ENCODE measurements at places on chromosomes 5 and 9.

GRCh38 chr5:75510836-75511434 lies 494 bp downstream of the CERT1 start:
- ATAC-seq = peak; percentile 68

- ATAC-seq = no peak
Measured at GRCh38 chr5:69300537-69301203, 31.9 kb downstream of the CCDC125 start.

- no peak for ATAC-seq
Measured at GRCh38 chr9:95399261-95399660, 81.8 kb upstream of the FANCC start.

DNA sequence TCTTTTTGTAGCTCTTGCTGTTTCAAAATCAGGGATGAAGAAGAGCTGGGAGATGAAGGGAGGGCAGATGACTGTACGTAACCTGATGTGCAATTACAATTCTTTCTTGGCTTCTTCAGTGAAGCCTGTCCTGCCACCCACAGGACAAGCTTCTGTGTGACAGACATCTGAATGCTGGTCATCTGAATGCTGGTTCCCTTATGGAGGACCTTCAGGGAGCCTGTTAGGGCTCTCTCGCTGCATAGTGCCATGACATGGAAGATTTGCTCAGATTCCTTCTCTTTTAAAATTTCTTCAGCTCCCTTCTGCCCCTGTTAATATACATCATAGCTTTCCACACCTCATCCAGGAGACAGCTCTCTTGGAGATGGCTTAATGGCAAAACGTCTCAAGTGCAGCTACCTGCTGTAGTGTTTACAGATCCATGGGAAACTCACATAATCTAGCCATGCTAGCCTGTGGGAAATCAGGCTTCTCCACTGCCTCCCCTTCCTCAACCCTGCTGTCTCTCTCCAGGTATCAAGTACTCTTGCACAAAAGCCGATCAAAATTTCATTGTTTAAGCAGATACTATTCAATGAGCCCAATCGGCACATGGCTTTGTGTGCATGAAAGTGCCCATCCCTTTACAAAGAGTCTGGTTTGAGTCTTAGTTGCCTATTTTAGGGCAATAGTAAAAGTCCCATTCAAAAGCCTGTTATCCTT lies 134.6 kb downstream of the RAB3C start:
- no peak for ATAC-seq

DNA sequence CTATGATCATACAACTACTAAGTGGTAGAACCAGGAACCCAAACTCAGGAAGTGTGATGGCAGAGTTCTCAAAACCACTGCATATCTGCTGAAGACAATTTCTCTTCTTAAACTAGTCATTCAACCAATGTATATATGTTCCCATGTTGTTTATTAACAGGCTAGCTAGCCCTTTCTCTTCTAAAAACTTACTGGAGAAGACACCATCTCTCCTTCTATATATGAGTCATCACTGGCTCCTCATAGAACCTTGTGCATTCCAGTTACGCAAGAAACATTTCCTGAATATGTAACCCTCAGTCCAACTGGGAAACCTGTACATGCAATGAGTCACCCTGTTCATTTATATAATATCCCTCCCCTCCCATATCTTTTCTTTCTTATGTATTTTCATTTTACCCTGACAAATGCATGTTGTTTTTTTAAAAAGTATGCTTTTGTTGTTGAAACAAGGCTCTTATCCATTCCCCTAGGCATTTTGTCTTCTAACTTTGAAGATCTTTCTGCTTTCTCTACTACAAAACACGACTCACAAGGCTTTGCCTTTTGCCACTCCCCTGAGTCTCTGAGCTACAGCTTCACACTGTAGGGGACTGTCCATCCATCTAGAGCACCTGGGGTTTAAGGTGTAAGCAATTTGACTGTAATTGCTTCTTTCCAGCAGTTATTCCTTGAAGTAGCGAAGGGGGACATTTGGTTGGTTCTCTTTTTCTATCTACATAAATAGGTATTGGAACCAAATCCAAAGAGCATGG lies 119.5 kb downstream of the ANXA1 start:
- no peak for ATAC-seq

GRCh38 chr5:103207011-103207410 lies 51.6 kb upstream of the MACIR start:
- no peak for ATAC-seq

- peak; percentile 62 for ATAC-seq
Measured at GRCh38 chr9:130039528-130040147, 3.4 kb downstream of the FNBP1 start.

GRCh38 chr5:883475-884181 lies 9.0 kb downstream of the BRD9 start:
- ATAC-seq = no peak

- no peak for ATAC-seq
Measured at GRCh38 chr5:113505181-113505580, 8.3 kb upstream of the YTHDC2 start.

- no peak for ATAC-seq
Measured at GRCh38 chr5:88808153-88808552, 74.8 kb downstream of the MEF2C start.

DNA sequence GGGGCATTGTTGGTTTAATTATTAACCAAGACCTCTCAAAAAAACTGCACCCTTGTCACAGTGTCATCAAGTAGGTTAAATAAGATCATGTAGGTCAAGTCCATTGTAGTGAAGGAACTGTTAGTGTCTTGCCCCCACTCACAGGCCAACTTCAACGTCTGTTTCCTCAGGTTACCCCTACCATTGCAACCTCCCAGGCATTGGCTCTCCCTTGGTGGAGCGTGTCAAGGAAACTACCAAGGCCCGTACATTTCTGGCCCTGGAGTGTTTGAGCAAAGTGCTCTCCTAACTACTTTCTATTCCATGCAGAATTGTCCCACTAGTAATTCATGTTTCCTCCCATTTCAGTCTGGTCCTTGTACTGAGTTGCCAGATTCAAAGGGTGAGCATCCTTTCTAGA lies 167.5 kb downstream of the MEF2C start:
- no peak for ATAC-seq

DNA sequence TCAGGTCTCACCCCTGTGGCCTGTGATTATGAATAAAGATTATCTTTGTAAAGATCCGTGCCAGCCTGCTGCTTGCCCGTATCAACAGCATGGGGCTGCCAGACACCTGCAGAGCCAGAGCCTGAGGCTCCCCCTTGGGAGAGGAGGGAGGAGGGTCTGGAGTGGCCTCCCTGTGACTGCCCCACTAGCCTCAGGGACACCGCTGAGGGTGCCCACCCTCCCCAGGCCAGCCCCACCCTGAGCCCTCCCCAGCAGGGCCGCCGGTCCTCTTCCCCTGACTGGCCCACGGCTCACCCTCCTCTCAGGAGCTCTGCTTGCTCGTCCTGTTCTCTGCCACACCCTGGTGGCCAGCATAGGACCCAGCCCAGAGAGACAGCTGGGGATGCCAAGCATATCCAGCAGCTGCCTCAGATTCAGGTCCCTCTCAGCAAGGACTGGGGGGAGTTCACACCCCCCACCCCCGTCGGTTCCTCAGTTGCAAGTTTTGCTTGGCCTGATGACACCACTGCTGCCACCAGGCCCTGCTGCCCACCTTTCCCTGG lies 1.9 kb downstream of the SSNA1 start:
- ATAC-seq = no peak

GRCh38 chr5:91150234-91150633 lies 232.9 kb downstream of the ARRDC3 start:
- ATAC-seq = no peak

DNA sequence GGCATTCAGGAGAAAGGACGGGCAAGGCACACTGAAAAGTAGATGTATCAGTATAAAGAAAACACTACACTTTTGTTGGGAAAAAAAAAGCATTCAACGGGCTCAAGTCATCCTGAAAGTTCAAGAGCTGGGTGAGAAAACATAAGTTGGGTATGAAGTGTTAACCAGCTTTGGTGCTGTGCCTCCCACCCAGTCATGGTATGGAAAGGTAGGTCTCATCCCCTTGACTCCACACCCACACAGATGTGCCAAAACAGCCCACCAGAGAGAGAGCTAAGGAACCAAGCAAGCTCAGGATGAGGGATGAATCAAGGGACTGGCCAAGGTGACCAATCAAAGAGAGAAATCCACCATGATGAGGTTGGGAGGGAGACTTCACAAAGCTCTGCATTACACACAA lies 54.7 kb downstream of the ESM1 start:
- ATAC-seq = no peak

DNA sequence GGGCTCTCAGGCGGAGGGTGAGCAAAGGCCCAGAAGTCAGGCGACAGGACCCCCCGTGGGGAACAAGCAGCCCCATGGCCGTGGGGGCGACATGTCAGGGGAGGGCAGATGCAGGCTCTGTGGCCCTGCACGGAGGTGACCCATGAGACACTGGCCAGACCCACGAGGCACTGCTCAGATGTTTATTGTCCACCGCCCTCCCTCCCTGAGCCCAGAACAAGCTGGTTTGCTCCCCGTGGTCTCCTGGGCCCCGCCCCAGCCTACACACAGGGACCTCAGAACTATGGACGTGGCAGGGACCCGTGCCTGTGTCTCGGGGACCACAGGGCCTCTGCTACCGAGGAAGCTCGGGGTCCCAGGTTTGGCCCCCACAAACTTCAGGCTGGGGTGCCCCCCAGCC lies 1.9 kb downstream of the FUT7 start:
- ATAC-seq = no peak

DNA sequence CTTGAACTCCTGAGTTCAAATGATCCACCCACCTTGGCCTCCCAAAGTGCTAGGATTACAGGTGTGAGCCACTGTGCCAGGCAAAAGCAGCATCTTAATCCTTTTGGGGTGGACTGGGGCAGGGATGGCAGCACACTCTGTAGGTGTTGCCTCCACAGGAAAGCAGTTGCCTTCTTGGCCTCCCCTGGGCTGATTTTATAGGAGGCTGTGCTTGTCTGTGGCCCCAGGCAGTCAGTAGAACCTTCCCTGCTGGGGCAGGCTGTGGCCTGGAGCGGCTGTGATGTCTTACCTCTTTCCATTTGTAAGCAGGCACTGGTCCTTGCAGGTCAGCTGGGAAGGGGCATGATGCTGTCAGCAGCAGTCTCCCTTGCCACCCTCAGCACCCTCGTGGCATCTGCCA lies 49.8 kb downstream of the PRRC2B start:
- ATAC-seq = no peak

DNA sequence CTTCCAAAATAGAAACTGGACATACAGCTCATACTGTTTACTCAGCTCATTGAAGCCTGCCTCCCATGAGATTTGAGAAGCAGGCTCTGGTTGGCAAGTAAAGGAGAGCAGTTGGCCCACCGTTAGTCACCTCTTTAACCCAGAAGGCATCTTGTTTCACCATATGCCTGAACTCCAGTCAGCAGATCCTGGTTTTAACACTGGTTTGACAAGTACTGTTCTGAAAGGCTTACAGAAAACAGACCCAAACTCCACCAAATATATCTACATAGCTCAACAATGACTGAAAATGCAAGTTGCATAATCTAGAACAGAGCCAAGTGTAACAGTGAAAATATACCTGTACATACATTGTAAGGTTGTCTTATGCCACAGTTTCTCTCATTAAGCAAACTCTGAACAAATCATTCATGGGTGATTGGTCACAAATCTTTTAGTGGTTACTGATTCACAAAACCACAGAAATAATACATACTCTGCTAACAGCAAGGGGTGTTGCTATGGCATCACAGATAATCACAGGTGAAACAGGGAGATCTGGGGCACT lies 198.8 kb downstream of the BNC2 start:
- no peak for ATAC-seq

- ATAC-seq = no peak
Measured at GRCh38 chr9:111301195-111301594, 28.8 kb downstream of the OR2K2 start.

GRCh38 chr9:136078498-136079011 lies 16.5 kb downstream of the NACC2 start:
- no peak for ATAC-seq

GRCh38 chr5:153542536-153542935 lies 52.1 kb downstream of the GRIA1 start:
- no peak for ATAC-seq

GRCh38 chr5:78858364-78858763 lies 126.7 kb downstream of the ARSB start:
- no peak for ATAC-seq

- ATAC-seq = no peak
Measured at GRCh38 chr9:4750023-4750673, 9.1 kb upstream of the AK3 start.

GRCh38 chr9:126397056-126397455 lies 70.4 kb downstream of the MVB12B start:
- ATAC-seq = peak; percentile 95

GRCh38 chr5:178264044-178264443 lies 31.4 kb upstream of the PHYKPL start:
- no peak for ATAC-seq

GRCh38 chr9:33475357-33475756 lies 1.6 kb upstream of the NOL6 start:
- no peak for ATAC-seq

GRCh38 chr5:158082696-158083287 lies 223.8 kb upstream of the CLINT1 start:
- no peak for ATAC-seq

DNA sequence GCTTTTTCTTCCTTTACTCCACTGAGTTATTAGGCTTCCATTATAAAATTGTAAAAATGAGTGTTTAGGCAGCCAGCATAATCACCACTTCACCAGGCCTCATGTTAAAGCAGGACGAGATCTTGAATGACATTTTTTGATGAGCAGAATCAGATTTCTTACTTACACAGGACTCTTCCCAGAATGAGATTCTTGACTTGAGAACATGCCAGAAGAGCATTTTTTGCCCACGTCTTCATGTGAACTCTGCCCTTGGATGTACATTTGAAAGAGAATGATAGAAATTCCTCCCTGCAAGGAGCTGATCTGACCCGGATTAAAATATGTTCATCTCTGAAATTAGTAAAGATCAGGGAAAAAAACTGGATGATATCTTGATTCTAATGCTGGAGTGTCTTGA lies 212.1 kb upstream of the ADRA1B start:
- no peak for ATAC-seq

DNA sequence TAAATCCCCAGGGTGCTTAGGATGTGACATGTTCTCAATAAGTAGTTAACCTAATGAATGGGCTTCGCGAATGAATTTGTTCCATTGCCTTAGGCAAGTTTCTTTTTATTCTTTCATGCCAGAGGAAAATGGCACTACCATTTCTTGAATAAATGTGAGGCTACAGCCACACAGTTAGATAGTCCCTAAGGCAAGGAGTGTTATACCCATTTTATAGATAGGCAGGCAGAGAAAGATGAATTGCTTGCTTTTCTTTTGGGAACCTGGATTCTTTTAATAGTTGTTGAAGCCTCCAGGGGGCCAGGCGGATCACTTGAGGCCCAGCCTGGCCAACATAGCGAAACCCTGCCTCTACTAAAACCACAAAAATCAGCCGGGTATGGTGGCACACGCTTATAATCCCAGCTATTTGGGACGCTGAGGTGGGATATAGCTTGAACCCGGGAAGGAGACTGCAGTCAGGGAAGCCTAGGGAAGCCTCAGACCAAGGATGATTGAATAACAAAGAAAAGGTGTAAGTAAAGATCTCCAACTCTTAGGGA lies 943 bp downstream of the NOP16 start:
- no peak for ATAC-seq

GRCh38 chr5:151002681-151003502 lies 17.5 kb upstream of the GPX3 start:
- no peak for ATAC-seq

DNA sequence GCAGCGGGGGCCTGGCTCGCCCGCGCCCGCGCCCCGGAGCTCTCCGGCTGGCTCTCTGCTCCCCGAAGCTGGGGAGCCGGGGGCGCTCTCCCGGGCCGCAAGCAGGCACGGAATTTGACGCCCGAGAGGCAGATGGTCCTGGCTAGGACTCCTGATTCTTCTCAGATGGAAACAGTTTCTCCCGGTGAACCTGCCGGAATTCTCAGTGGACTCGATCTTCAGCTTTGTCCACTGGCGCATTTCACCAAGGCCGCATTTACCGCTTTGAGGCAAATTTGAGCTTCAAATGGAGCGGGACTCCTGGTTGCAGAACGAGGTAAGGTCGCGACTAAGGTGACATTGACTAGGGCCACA lies 305.7 kb upstream of the KCNN2 start:
- ATAC-seq = no peak

Measured in stimulated activated memory B cell treated with anti-CD40 and anti-IgM and Interleukin-4, amounts not matched to agents 10 μg/mL and 1 μg/mL and 100 μg/mL, for 72 hours (primary cell).